H9 (cell line): ENCODE measurements at places on chromosomes 12 and 14.

DNA sequence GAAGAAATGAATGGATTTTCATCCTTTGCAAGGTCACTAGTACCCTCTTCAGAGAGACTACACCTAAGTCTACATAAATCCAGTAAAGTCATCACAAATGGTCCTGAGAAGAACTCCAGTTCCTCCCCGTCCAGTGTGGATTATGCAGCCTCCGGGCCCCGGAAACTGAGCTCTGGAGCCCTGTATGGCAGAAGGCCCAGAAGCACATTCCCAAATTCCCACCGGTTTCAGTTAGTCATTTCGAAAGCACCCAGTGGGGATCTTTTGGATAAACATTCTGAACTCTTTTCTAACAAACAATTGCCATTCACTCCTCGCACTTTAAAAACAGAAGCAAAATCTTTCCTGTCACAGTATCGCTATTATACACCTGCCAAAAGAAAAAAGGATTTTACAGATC lies 40.8 kb downstream of the SPATA7 start:
- H3K4me1 ChIP-seq = no peaks in the 10 kb centered on the region
- H3K36me3 ChIP-seq = no peaks in the 10 kb centered on the region
- no peak overlapping the region for H3K4me3 ChIP-seq
- no peak overlapping the region for H3K27ac ChIP-seq

DNA sequence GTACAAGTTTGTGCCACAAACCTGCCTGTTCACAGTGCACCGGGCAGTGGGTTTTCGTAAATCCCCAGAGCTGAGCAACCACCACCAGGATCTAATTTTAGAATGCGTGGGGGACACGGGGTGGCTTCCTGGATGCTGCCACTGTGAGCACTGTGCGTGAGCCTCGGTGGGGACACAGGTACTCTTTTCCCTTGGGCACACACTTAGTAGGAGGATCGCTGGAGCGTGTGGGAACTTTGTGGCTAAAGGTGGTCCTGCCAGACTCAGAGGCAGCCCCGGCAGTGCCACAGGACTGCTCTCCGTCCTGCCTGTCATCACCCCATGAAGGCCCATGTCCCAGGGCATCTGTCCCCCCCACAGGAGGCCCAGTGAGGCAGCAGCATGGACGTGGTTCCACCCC lies 21.1 kb downstream of the BTBD6 start:
- no peak overlapping the region for H3K4me3 ChIP-seq
- DNase-seq = no peak
- H3K36me3 ChIP-seq = peaks cover 2% of the 10 kb centered on the region; the same call in 1 of the 2 replicates
- no peak overlapping the region for H3K27ac ChIP-seq
- no peaks in the 10 kb centered on the region for H3K4me1 ChIP-seq
- no peaks in the 10 kb centered on the region for H3K27me3 ChIP-seq

- no peak overlapping the region for H3K4me3 ChIP-seq
- H3K27ac ChIP-seq = no peak overlapping the region
- H3K27me3 ChIP-seq = no peaks in the 10 kb centered on the region
- no peak for DNase-seq
- no peaks in the 10 kb centered on the region for H3K36me3 ChIP-seq
Observed at GRCh38 chr14:73394317-73394716, 64.0 kb downstream of the NUMB start.

DNA sequence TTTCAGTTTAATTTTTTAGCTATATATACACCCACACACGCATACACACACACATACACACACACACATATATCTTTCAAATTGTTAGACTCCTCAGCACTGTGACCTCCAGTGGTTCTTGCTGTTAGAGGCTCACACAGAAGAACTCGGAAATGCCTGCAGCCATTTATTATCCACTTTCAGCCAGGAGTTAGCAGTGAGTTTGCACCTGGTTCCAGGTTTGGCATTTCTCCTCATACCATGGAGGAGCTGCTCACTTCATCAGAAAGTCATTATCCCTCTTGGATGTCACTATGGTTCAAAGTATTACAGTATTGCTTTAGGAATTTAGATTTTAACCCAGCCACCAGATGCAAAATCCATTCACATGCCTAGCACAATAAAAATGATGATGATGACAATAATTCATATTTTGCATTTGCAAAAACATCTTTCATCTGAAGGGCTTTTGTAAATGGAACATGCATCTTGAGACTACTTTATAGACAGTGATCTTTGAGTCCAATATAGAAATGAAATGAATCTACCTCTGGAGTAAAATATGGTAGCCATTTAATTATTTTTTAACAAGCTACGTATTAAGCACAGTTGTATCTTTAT lies 42.3 kb downstream of the NPAS3 start:
- no peak overlapping the region for H3K27ac ChIP-seq
- no peaks in the 10 kb centered on the region for H3K4me1 ChIP-seq
- no peaks in the 10 kb centered on the region for H3K27me3 ChIP-seq
- DNase-seq = no peak
